Ascending aorta (tissue), 2 donors: ENCODE measurements at places on chromosomes 5 and 9. TPM values are rescaled to one million over a fixed set of nuclear protein-coding genes. Genes with fewer than 3 reads are reported as not detected.

The CERCAM gene
- total RNA-seq, result 70.5 TPM

- DNase-seq, result no peak
- H3K4me3 ChIP-seq, result no peak overlapping the region
- H3K27ac ChIP-seq, result no peak overlapping the region
- no peaks in the 10 kb centered on the region for H3K4me1 ChIP-seq
- no peaks in the 10 kb centered on the region for H3K36me3 ChIP-seq
These were observed 103.8 kb upstream of the SLC1A3 start for GRCh38 chr5:36502608-36503007.

The SPINK7 gene
- not detected for total RNA-seq

DNA sequence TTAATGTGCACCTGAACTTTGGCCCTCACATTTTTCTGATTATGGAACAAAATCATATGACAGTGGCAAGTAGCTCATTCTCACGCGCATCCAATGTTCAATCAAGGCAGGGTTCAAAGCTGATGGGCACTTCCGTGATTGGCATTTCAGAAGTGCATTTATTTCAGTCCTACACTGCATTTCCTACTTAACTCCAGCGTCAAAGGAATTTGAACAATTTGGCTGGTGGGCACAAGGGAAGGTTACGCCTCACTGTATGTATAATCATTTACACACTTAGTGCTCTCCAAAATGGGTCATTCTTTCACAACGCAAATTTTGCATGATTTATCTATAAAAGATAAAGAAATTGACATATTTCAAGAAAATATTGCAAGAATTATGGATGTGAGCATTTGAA is 167.9 kb upstream of the VLDLR start:
- no peak overlapping the region for H3K4me3 ChIP-seq
- no peaks in the 10 kb centered on the region for H3K27me3 ChIP-seq
- DNase-seq, result no peak
- H3K27ac ChIP-seq, result no peak overlapping the region
- no peaks in the 10 kb centered on the region for H3K4me1 ChIP-seq

GRCh38 chr5:177222269-177222668 is 81.2 kb downstream of the RAB24 start:
- peaks cover 8% of the 10 kb centered on the region for H3K36me3 ChIP-seq
- no peak overlapping the region for H3K27ac ChIP-seq
- no peaks in the 10 kb centered on the region for H3K27me3 ChIP-seq
- H3K4me1 ChIP-seq, result no peaks in the 10 kb centered on the region
- DNase-seq, result no peak

The SHOC1 gene
- not detected for total RNA-seq

DNA sequence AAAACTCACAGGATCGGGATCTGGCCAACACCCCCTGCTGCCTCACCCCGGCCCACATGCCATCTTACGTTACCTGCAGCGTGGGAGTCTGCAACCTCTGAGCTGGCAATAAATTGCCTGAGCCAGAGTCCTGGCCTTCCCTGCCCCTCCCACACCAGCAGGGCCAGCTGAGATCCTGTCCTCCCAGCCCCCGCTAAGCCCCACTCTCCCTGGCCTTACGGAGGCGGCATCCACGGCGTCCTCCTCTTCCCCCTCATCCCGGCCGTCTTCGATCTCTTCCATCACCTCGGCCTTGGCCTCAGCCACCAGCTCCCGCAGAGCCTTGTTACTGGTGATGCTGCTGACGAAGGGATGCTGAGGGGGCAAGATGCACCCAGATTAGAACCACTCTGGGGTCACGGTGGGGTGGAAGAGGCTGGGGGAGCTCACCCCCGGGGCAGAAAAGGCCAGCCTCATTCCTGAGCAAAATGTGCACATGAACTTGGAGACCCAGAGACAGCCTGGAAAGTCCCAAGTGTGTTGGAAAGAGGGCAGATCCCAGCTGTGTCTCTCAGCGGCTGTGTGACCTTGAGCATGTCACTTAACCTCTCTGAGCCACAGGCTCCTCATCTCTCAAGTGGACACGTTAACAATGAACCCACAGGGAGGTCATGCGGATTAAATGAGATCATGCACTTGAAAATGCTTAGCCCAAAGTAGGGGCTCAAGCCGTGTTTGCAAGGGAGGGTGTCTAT is 89.9 kb upstream of the FBXW11 start:
- no peak overlapping the region for H3K27ac ChIP-seq
- no peak for DNase-seq
- H3K27me3 ChIP-seq, result no peaks in the 10 kb centered on the region
- H3K4me1 ChIP-seq, result no peaks in the 10 kb centered on the region

The SMIM33 gene
- total RNA-seq, result not detected

- H3K36me3 ChIP-seq, result no peaks in the 10 kb centered on the region
- no peaks in the 10 kb centered on the region for H3K4me1 ChIP-seq
- no peak overlapping the region for H3K4me3 ChIP-seq
- no peak overlapping the region for H3K27ac ChIP-seq
- no peaks in the 10 kb centered on the region for H3K27me3 ChIP-seq
These were observed 145.7 kb upstream of the GNA14 start for GRCh38 chr9:77793849-77794248.

The SCGB3A2 gene
- total RNA-seq, result not detected

- DNase-seq, result no peak
- H3K4me1 ChIP-seq, result no peaks in the 10 kb centered on the region
- no peaks in the 10 kb centered on the region for H3K36me3 ChIP-seq
- H3K27me3 ChIP-seq, result no peaks in the 10 kb centered on the region
- H3K4me3 ChIP-seq, result no peak overlapping the region
These were observed 200.5 kb upstream of the POU5F2 start for GRCh38 chr5:93941897-93942296.
